ENCODE measurements at places on chromosomes 11 and 22.

GRCh38 chr11:126322996-126323395, 19.1 kb downstream of the DCPS start:
- no peak for DNase-seq

- DNase-seq: peak; percentile 84
Measured at GRCh38 chr11:123407130-123407995, 22.7 kb upstream of the GRAMD1B start.

- peak; percentile 70 for DNase-seq
Measured at GRCh38 chr11:46710821-46711269, 8.2 kb upstream of the F2 start.

DNA sequence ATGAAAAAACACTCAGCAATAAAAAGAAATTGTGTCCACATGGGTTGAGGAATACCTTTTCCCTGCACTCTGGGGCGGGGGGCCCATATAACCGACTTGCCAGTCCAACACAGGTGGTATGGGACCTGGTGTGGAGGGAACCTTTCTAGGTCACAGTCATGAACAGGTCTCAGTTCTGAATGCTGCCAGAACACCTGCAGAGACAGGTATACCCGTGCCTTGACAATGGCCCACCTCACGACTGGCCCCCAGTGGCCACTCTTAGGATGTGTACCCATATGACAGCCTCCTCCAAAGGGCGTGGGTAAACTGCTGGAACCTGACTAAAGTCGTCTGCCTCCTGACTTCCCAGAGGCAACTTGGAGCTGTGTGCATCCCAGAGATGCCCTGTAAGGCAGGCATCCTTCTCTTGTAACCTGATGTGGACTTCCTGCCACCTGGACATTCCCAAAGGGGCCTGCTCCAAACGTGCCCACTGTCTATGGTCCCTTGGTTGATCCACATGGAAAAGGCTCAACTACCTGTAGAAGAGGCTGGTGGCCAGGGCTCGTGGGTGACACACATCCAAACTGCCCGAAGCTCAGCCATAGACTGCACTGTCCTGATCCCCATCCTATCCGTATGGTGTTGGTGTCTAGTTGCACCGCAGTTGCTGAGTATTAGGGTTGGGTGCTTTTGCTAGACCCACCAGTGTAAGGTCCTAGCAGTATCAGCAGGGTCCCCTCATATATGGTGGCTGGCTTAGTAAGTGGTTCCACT, 859.3 kb downstream of the BRD1 start:
- peak; percentile 13 for DNase-seq

DNA sequence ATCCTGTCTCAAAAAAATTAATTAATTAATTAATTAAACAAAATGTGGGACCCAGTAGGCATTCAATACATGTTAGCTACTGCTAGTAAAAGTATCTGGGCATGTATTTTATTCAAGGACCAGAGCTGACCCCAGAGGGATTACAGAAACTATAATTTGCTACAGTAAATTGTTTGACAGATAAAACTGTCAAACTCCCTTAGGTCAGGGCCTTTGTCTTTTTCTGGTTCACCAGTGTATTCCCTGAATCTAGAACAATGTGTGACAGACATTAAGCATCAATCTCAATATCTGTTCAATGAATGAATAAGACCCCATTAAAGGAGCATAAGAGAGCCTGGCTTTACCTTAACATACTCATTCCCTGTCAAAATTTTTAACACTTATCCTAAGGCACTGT, 6.0 kb downstream of the CKAP5 start:
- no peak for DNase-seq

- peak; percentile 54 for DNase-seq
Measured at GRCh38 chr22:25172153-25172552, 27.5 kb upstream of the CRYBB3 start.

GRCh38 chr11:19315511-19315910, 74.8 kb upstream of the E2F8 start:
- DNase-seq: no peak

DNA sequence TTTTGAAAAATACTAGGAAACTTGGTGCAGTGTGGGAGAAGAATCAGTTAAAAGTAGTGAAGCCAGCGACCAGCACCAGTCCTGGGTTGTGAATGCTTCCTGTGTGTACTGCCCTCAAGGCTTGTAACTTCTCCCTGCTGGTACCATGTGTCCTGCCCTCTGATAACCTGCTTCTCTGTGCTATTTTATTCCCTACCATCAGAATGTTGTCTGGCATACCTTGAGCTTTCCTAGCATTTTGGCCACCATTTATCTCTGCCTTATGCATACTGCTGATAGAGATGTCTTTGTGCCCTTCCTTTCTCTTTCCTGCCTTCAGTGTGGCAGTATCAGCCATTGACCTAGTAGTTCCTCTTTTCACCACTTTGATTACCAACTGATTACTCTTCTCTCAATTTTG, 2.0 kb downstream of the GTF2H1 start:
- no peak for DNase-seq

- DNase-seq: no peak
Measured at GRCh38 chr11:102516179-102516578, 14.4 kb downstream of the MMP7 start.

DNA sequence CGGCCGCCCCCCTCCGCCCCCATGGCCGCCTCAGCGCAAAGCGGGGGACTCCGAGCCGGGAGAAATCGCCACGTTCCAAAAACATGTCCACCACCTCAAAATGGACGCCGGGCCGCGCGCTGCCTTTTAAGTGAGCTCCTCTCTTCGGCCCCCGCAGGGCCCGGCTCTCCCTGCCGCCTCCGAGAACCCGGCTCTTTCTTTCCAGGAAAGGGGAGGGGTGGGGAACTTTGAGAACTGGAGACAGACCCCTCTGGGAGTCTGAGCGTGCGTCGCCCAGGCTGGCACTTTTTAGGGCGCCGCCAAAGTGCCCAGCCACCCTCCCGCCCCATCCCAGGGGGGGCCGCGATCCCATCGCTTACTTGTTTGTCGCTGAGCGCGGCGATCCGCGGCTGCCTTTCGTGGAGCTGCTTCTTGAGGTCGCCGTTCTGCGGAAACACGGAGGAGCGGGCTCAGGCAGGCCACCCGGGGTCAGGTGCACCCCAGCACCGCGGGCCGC, 1.6 kb downstream of the PHF21B start:
- DNase-seq: peak; percentile 56

Measured in testis (tissue), 5 donors.